ENCODE measurements at places on chromosomes 13 and 19.
A peak's percentile ranks its signal among the peaks of the same experiment; 100 is the strongest.

- peak; percentile 47 for DNase-seq
Observed at GRCh38 chr13:26485288-26485687, 72.2 kb upstream of the WASF3 start.

GRCh38 chr19:41776700-41777099 is 19.7 kb upstream of the CEACAM3 start:
- DNase-seq: no peak

GRCh38 chr19:39737351-39737750 is 478 bp downstream of the CLC start:
- no peak for DNase-seq

- no peak for DNase-seq
Observed at GRCh38 chr13:78816154-78816553, 157.2 kb upstream of the OBI1 start.

DNA sequence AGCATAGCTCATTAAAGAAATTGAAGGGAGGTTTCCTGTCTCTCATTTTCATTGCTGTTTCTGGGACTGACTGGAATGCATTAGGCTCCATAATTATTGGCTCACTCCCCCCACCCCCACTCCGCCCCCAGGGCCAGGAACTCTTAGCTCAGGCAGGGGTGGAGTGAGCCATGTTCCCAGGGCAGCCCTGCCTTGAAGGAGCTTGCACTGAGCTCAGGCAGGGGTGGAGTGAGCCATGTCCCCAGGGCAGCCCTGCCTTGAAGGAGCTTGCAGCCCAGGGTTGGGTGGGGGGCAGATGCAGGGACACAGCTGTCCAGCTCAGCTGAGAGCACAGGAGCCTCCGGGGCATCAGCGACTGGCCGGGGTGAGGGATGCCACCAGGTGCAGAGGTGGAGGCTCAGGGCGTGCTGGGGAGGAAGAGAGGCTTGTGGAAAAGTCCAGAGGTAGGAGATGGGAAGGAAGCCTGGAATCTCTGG is 39.1 kb upstream of the TFDP1 start:
- DNase-seq: peak; percentile 75

DNA sequence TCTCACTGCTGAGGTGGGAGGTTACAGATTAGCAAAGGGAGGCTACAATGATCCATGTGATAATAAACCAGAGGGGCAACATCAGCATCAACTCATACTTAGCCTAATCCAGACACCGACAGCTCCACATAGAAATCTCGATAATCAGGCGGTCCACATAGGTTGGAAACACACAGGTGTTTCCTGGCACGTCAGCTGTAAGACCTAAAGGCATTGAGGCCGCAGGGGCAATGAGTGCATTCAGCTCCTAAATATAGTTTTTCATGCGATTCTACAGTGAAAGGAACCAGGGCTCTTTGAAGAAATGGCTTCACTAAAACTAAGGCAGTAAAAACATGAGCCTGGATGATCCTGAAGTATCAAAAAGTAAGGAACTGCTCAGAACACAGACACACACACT is 19.3 kb downstream of the PLPP2 start:
- no peak for DNase-seq

DNA sequence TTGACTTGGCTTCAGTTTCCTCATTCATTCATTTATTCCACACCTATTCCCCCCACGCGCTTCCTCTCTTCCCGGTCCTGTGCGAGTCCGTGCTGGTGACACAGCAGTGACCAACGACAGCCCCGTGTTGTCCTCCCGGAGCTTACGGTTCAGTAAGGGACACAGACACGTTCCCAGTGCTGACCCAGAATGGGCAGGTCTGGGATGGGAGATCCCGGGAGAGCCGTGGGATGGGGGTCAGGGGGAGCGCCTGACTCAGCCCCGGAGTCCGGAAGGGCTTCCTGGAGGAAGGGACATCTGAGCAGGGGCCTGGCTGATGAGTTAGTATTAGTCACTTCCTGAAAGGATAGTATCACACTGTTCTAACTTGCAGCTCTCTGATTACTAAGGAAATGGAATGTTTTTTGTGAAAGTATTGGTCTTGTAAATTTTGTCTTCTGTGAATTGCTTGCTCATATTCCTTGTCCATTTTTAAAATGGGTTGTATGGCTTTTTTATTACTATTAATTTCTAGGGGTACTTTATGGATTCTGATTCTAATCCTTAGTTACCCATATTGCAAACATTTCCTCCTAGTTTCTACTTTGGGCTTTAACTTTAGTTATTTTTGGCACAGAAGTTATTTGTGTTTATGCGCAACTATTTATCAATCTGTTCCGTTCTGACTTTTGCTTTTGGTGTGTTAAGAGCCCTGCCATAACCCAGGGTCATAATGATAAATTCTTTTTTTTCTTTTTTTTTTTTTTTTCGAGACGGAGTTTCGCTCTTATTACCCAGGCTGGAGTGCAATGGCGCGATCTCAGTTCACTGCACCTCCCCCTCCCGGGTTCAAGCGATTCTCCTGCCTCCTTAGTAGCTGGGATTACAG is 708 bp upstream of the ERCC1 start:
- no peak for DNase-seq

- DNase-seq: no peak
Observed at GRCh38 chr13:19058566-19058965, 123.1 kb downstream of the TUBA3C start.

DNA sequence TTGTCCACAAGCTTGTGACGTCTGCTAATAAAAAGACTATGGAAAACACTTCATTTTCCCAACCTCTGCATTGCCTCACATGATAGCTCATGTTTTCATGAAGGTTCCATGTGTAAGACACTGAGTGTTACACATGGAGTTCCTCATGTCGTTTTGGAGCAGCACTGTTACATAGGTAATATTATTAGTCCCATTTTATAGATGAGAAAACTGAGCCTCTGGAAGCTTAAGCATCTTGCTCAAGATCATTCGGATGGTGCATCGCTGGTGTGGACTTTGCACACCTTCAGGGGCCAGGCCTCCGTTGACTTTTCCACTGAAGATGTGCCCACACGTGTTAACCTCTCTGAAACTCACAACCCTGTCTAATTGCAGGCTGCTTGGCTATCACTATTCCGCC is 743.4 kb downstream of the UQCRFS1 start:
- no peak for DNase-seq

DNA sequence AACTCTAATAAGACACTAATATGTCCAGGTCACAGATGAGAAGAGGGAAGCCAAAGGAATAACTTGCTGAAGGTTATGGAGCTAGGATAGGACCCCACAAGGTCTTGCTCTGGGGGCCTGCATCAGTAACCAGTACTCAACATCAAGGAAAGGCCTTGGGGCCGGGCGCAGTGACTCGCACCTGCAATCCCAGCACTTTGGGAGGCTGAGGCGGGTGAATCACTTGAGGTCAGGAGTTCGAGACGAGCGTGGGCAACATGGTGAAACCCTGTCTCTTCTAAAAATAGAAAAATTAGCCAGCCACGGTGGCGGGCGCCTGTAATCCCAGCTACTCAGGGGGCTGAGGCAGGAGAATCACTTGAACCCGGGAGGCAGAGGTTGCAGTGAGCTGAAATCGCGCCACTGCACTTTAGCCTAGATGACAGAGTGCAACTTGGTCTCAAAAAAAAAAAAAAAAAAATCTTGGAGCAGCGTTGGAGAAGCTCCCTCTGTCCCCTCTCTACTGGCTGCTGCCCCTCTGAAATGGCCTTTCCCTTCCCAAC is 1.8 kb downstream of the LONP1 start:
- no peak for DNase-seq

GRCh38 chr19:38721979-38722773 is 22.1 kb downstream of the CAPN12 start:
- DNase-seq: peak; percentile 78

- DNase-seq: no peak
Observed at GRCh38 chr13:101230271-101230890, 185.9 kb downstream of the NALCN start.

DNA sequence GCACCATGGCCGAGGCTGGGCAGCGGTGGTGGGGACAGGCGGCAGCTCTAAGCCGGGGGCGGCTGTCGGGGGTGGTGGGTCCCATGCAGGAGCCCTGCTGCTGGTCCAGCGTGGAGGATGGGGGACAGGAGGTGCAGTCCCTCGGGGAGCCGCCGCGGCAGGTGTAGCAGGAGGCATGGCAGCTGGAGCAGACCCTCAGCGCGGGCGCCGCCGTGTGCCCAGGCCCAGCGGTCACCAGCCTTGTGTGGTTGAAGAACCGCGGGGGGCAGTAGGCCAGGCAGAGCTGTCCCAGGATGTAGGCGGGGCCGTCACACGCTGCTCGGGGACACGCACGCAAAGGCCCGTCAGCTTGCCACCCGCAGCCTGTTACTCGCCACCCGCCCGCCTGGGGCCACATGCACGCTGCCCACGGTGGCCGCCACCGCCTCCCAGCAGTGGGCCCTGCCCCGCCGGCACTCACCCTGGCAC is 2.9 kb upstream of the C19orf25 start:
- no peak for DNase-seq

DNA sequence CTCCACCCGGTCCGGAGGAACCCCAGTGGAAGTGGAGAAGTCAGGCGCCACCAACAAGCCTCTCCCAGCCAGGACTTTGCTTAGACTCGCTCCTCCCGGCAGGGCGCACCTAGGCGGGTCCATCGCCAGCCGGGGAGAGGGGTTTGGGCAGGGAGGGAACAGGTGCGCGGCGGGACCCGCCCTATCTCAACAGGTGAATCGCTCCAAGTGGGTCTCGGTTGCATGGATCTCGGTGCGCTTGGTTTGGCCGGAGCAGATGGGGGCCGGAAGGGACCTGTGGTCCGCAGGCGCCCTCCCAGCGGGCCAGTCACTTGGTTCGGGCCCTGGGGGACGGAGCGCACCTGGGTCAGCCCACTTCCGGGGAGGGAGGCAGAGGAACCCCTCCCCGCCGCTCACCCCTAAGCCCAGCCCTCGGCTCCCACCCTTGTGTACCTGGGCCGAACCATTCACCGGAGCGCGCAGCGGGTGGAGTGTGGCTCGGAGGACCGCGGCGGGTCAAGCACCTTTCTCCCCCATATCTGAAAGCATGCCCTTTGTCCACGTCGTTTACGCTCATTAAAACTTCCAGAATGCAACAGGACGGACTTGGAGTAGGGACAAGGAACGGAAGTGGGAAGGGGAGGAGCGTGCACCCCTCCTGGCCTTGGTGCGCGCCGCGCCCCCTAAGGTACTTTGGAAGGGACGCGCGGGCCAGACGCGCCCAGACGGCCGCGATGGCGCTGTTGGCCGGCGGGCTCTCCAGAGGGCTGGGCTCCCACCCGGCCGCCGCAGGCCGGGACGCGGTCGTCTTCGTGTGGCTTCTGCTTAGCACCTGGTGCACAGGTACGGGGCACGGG is at the start of gene LSR:
TSS of gene LSR (plus strand) at position 693 of the 836 bp plus-strand sequence. CDS start at position 714, 21 bp downstream.
- peak; percentile 90 for DNase-seq

DNA sequence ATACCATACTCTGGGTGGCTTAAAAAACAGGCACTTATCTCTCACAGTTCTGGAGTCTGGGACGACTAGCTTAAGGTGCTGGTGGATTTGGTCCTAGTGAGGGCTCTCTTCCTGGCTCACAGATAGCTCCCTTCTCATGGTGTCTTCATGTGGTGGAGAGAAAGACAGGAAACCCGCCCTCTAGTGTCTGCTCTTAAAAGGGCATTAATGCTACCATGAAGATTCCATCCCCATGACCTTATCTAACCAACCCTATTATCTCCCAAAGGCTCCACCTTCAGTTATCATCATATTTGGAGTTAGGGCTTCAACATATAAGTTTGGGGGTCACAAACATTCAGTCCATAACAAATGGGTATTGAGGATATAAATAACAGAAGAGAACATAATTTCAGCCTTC is 139.4 kb downstream of the HS6ST3 start:
- no peak for DNase-seq

DNA sequence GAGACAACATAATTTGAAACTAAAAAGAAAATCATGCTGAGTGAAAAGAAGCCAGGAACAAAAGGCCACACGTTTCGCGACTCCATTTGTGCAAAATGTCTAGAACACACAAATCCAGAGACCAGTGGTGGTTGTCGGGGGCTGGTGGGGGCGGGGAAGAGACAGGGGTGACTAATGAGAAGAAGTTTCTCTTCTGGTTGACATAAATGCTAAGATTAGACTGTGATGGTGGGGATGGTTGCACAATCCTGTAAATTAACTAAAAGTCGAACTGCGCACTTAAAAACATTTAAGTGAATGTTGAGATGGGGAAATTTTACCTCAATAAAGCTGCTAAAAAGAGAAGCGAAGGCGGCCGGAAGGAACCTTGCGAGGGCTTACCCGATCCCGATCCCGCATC is 7.1 kb downstream of the AKAP8 start:
- DNase-seq: no peak

DNA sequence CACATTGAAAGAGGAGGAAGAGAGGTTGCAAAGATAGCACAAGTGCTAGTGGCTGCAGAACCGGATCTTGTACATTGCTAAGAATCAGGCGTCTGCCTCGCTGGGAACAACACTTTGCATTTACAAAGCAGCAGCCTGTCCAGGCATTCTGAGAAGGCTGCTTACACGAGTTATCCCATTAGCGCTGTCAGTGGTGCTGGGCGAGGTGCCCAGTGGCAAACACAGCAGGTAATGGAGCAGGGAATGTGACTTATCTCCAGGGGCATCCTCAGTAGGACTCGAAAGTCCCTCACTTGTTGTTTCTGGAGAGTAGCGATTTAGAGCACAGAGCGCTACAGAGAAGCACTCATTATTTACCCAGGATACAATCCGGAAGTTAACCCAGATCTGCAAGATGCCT is 209.6 kb downstream of the OLFM4 start:
- peak; percentile 48 for DNase-seq

DNA sequence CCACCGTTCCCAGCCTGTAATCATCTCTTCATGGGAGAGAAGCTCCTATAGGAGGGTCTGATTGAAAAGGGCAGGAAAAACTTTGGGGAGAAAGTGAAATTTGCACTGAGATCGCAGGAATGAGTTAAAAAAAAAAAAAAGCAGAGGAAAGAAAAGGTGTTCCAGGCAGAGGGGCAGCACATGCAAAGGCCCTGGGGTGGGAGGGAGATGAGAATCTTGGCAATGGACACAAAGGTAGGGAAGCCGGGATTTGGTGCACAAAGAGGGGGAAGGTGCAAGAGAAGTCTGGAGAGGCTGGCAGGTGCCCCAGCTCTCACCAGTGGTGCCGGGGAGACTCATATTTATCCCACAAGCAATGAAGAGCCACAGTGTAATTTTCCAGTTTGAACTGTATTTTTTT is 16.4 kb upstream of the GPR32 start:
- no peak for DNase-seq

DNA sequence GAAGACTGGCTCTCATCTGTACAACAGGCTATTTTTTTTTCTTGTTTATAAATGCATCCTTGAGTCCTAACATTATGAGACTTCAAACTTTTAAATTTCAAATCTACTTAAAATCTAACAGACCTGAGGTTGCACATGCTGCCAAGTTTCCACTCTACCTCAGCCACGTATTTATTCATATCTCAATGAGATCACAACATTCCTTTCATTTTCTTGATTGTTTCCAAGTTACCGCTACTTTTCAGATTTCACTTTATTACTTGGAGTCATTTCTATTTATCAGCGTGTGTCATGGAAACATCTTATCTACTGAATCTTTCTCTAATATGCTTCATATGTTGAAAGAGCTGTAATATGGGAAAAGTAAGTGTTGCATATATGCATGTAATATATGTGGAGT is 1257.5 kb upstream of the ATXN8OS start:
- peak; percentile 26 for DNase-seq

GRCh38 chr13:112670864-112671263 is 19.0 kb upstream of the ATP11A start:
- DNase-seq: no peak
